ENCODE measurements at places on chromosomes 16 and 17.

- DNase-seq: no peak
These were observed 28.0 kb upstream of the CDH13 start for GRCh38 chr16:82598771-82599170.

DNA sequence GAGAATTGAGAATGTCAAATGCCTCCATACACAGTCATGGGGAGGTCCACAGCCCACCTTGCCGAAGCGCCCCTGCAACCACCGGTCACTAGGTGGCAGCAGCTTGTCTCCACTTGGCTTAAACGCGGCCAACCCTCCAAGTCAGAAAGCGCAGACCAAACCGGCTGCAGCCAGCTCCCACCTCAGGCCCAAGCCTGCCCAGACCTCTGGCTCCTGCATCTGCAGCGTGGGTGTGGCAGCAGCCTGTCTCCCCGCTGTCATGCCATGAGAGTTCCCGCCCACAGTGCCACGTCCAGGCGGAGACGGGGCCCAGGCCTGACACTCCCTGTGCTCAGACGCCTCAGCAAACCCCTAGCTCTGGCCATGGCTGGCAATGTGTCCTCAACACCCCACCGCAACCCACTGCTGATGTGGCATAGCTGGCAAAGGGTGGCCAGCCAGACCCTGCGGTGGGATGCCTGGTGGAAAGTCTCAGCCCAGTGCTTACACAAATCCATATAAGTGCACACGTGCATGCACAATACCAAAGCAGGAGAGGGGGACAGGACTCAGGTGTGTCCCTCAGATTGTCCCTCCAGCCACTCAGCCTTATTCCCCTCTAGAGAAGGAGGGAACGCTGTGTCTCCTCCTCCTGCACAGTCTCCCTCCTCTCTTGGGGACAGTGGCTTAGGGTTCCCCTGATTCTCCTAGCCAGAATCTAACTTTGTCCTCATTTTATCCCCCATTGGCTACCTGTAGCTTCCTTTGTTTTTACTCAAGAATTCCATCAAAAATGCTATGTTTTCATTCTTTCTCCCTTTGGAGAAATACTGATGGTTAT is 10.9 kb downstream of the COPZ2 start:
- DNase-seq: peak; percentile 83

DNA sequence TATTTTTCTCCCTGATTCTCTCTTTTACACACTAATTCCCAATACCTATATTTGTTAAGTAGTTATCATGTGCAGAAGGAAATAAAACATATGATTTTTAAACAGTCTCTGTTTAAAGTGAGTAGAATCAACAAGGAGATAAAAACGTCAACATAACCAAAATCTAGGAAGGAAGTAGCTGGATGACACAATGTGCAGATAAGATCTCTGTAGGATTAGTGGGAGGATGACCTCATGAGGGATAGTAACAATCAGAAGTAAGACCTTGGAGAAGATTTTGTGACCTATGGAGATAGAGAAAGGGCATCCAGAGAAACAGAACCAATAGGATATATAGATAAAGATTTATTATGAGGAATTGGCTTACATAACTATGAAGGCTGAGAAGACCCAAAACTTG is 262.6 kb upstream of the CDH11 start:
- no peak for DNase-seq

DNA sequence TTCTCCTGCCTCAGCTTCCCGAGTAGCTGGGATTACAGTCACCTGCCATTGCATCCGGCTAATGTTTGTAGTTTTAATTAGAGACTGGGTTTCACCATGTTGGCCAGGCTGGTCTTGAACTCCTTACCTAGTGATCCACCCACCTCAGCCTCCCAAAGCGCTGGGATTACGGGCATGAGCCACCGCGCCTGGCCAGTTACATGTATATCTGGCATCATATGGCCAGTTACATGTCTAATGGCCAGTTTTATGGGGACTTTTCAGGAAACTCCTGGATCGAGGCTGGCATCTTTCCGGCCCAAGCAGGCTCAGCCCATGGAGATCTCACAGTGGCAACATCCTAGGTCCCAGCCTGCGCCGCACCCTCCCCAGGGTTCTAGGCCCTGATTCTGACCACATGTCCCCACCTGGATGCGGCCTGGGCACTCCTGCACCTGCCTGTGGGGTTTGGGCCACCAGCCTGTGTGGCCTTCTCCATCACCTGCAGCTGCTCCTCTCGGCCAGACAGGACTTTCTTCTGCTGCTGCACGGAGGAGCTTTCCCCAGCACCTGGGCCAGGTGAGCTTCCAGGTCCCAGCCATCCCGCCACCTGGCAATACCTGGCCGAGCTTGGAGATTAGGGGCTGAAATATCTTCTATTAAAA is 1.3 kb upstream of the CIAO3 start:
- no peak for DNase-seq

DNA sequence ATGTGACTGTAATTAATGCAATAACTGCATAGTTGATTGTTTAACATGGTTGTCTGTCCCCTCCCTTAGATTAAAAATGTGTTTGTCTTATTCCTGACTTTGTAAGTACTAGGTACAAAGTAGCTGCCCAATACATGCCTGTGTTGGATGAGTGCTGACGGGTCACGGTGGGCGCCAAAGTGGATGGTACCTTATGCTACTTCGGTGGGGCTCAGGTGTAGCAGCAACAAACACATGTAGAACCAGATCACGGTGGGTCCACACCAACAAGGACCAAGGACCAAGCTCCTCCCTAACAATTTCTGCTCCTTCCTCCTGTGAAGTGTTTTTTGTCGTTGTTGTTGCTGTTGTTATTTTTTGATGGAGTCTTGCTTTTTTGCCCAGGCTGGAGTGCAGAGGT is 46.4 kb upstream of the ZFHX3 start:
- no peak for DNase-seq

- DNase-seq: no peak
These were observed 20.2 kb downstream of the GNAO1 start for GRCh38 chr16:56211435-56211981.
